ENCODE measurements at places on chromosomes 12 and 14.

DNA sequence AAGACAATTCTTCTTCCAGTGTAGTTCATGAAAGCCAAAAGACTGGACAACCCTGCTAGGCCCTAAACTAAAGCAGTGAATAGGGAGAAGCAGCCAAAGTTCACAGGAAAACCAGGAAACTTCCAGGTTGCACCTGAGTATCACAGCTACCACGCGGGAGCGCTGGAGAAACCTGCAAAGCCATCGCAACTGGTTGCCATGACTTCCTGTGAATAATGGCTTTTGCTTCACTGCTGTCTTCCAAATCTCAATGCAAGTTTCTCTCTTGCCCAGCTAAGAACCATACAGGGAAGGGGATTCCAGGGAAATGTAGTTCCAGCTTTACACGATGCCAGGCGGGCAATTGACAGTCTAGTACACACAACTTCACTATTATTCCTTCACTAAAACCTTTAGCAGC lies 114.1 kb downstream of the GXYLT1 start:
- no peak for DNase-seq

DNA sequence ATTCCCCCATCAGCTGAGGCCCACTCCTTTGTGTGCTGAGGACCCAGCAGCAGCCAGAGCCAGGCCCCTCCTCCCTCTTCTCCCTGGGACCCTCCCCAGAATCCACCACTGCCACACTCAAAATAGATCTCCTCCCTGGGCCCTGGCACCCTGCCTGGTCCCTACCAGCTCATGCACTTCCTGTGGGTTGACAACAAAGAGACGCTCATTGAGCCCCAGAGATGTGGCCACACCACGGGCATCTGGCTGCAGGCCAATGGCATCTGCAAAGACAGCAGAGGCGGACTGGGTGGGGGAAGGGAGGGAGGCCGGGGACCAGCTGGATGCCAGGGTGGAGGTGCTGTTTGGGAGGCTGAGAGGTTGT lies 16.0 kb upstream of the ENDOU start:
- no peak for DNase-seq

DNA sequence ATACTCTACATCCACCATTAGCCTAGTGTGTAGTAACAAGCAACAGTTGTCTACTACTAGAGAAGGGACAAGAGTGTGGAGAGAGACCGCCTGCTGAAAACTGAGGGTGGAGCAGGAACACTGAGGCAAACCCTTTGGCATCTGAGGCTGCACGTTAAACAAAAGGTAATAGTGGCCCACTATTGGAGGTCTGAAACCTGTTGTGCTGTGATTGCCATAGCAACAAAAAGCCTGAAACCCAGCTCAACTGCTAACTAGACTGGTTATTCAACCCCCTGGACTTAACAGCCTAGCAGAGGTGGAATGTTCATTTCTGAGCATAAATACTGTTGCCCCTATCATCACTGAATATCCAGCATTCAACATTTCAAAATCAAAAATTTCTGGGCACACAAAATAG lies 43.0 kb downstream of the PPP4R4 start:
- DNase-seq, result no peak

- no peak for DNase-seq
Measured at GRCh38 chr12:68910128-68910527, 22.8 kb downstream of the CPM start.

DNA sequence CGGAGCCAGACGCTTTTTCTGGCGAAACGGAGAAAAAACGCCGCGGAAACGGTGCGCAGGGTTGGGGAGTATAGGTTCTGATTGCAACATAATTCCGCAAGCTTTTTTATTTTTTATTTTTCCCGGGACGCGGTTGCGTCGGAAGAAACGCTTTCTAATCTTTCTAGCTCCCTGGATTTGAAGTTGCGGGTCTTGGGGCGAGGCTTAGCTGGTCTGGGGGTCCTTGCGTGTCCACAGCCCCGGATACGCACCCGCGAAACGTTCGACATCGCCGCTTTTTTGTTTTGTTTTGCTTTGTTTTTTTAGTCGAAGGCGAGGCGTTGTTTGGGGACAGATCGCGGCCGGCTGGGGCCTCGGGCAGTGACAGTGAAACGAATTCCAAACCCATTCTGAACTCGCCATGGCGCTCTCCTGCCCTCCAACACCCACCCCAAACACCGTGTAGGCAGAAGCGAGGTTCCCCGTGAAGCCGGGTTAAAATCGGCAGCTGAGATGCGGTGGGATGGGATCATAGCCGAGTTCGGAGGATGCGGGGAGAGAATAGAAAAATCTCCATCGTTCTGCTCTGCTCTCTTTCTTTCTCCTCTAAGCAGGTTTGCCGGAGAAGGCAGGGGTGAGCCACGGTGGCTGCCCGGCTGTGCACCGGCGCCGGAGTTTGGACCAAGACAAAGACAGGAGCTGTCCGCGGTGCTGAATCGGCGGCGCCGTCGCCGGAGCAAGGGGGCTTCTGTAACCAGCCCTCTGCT lies 8.1 kb upstream of the LHX5 start:
- DNase-seq, result no peak

DNA sequence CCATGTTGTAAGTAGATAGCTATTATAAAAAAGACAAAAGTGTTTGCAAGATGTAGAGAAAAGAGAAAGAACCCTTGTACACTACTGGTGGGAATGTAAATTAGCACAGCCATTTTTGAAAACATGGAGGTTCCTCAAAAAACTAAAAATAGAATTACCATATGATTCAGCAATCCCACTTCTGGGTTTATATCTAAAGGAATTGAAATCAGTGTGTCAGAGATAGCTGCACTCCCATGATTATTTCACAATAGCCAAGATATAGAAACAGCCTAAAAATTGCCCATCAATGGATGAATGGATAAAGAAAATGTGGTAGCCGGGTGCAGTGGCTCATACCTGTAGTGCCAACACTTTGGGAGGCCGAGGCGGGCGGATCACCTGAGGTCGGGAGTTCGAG lies 9.2 kb downstream of the PSMC6 start:
- no peak for DNase-seq

GRCh38 chr14:105476831-105477659 lies 2.4 kb downstream of the CRIP2 start:
- DNase-seq, result no peak

DNA sequence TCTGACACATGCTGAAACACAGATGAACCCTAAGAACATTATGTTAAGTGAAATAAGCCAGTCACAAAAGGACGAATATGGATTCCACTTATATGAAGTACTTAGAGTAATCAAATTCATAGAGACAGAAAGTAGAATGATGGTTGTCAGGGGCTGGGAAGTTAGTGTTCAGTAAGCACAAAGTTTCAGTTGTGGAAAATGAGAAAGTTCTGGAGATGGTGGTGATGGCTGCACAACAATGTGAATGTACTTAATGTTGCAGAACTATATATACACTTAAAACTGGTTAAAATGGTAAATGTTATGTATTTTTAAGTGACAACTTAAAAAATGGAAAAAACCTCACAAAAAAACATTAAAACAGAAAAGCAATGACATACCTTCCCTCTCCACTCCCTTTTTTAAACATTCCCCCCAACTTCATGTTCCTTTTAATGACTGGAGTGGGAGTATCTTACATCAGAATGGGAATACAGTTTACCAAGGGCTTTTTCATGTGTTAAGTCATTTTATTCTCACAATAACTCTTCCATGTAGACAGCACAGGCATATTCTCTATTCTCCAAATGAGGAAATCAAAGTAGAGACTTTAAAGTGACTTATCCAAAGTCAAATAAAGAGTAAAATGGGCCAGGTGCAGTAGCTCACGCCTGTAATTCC lies 24.0 kb downstream of the BTBD7 start:
- DNase-seq, result no peak

- no peak for DNase-seq
Measured at GRCh38 chr12:43766291-43766690, 7.5 kb downstream of the IRAK4 start.

- DNase-seq, result no peak
Measured at GRCh38 chr12:92138144-92138543, 7.5 kb downstream of the BTG1 start.

GRCh38 chr12:75364919-75365318 lies 26.0 kb upstream of the GLIPR1L2 start:
- no peak for DNase-seq

DNA sequence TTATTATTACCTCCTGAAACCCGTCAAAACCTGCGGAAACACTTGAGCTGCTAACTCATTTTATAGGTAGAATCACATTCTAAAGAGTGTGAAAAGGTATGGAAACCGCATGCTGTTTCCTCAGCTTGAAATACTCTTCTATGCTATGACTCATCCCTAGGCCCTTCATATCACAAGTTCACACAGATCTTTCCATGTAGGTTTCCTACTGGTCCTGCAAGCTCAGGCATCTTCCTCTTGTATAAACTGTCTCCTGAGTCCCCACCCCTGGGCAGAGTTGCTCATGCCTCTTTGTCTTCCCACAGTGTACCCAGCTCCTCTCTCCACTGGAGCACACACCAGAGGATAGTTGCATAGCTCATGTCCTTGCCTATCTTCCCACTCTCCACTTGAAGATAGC lies 84.7 kb downstream of the CMAS start:
- DNase-seq, result no peak

DNA sequence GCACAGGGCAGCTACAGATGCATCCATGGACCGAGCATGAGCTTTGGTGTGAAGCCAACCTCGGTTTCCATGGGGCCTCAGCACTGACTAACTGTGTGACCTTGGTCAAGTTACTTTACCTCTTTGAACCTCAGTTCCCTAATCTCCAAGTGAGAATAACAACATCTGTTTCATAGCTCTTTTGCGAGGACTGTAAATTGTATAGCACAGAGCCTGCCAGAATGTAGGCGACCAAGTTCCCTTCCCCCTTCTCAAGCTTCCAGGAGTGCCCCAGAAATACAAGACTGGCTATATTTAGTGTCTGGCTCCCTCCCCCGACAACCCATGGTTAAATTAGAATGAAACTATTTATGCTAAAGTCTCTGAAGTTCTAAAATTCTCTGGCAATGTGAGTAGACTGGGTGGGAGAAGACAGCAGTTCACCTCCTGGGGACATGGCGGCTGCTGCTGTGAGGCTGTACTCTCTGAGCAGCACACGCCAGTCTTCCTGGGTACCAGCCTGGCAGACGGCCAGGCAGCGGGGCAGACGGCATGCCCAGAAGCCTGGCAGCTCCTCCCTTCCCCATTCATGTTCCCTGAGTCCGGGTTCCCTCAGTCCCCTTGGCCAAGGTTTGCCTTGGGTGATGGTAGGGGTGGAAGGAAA lies 22.0 kb upstream of the TMED10 start:
- no peak for DNase-seq

GRCh38 chr14:33393231-33393894 lies 454.7 kb downstream of the NPAS3 start:
- DNase-seq, result no peak

GRCh38 chr12:75560167-75560566 lies 48.8 kb upstream of the KRR1 start:
- no peak for DNase-seq

DNA sequence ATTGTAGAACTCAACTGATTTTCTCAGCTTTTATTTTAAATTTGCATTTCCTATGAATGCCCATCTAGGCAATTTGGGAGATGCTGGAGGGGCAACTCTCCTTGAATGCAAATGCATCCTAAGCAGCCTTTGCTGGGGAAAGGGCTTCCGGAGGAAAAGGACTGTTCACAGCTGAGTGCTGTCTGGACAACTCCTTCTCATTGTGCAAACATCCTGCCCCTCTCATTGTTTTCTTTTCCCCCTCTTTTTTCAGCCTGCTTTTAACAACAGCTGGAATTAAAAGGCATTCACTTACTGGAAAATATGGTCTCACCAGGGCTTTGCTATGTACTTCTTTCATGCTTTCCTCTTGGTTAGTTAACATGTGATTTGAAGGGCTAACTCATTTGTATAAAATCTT lies 397.8 kb downstream of the FUT8 start:
- DNase-seq, result no peak

- DNase-seq, result no peak
Measured at GRCh38 chr12:26870491-26871419, 37.8 kb upstream of the ITPR2 start.

DNA sequence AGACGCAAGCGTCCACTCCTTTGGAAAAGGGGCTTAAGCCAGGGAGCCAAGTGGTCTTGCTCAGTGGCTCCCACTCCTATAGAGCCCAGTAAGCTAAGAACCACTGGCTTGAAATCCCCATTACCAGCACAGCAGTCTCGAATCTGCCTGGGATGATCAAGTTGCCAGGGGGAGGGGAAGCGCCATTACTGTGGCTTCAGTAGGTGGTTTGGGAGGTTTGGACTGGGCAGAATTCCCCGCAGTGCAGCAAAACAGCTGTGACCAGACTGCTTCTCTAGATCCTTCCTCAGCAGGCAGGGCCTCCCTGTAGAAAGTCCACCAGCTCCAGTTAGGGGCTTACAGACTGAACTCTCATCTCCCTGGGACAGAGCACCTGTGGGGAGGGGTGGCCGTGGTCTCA lies 115.4 kb downstream of the TMEM117 start:
- DNase-seq, result no peak

GRCh38 chr12:132351751-132352495 lies 22.5 kb upstream of the GALNT9 start:
- no peak for DNase-seq

DNA sequence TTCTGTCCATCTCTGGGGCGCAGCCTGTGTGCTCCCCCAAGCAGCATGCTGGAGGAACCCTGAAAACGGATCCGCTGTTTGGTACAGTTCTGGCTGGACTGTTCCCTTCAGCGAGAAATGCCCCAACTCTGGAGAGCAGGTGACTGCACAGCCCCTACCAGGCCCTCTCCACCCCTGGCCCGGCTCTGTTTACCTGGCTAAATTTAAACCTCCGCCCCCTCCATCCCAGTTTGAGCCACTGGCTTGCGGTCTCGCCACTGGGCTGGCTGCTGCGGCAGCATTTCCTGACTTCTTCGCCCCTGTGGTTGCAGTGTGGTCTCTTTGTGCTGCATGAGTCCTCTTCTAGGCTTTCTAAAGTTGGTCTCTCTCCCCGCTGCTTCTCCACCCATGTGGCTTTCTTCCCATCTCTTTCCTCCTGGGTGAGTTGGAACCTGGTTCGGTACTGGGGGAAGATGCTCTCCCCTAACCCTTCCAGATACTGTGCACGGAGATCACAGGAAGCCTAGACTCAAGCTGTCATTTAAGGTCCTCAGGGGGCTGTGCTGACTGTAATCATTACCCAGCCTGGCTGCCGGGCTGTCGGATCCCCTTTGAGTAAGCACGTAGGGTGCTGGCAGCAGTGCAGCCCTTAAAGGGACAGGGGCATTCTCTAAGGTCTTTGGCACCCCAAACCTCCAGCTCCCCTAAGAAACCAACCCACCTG lies 60.6 kb downstream of the FBXL14 start:
- DNase-seq, result no peak

GRCh38 chr12:12070674-12071656 lies at the start of gene BCL2L14:
Gene BCL2L14 (plus strand): TSS chr12:12070939. CDS start chr12:12079306, 8,367 bp downstream.
- DNase-seq, result no peak

DNA sequence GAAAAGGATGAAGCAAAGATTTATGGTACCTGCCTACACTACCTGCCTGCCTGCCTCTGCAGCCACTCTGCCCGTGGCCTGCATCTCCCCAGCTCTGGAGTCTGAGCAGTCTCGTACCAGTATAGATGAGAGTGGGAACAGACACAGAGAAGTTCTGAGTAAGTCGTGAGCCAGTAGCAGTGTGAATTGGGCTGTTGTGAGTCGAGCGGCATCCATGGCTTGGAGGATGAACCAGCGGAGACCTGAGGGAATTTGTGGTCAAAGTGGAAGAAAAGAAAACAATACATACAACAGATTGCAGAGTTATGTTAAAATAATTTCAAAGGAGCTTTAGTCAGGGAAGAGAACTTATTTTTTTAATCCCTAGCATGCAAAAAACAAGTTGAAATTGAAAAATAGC lies 25.3 kb downstream of the C2CD5 start:
- DNase-seq, result no peak

Measured in memory B cell (primary cell).